ENCODE measurements at places on chromosomes 4 and X. TPM values are rescaled to one million over a fixed set of nuclear protein-coding genes. Genes with fewer than 3 reads are reported as not detected.

CXCL11 gene
- total RNA-seq = 0.49 TPM

- DNase-seq = no peak
These were observed 4.5 kb upstream of the ZNF330 start for GRCh38 chr4:141216002-141216761.

DNA sequence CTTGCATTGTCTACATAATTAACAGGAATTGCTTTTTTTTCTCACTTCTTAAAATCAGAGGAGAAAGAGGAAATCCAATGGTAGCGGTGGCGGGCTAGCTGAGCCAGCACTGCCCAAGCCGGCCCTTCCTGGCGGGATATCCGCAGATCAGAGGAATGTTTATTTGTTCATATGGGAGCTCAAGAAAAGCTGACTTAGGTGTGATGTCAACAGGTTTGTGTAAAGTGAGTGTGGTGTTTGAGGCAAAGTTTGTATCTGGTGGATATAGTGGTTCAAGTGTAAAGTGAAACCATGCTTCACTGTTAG is 466 bp upstream of the SLC39A8 start:
- no peak for DNase-seq

- no peak for DNase-seq
These were observed 79.0 kb downstream of the KLHL8 start for GRCh38 chr4:87141428-87141827.

DNA sequence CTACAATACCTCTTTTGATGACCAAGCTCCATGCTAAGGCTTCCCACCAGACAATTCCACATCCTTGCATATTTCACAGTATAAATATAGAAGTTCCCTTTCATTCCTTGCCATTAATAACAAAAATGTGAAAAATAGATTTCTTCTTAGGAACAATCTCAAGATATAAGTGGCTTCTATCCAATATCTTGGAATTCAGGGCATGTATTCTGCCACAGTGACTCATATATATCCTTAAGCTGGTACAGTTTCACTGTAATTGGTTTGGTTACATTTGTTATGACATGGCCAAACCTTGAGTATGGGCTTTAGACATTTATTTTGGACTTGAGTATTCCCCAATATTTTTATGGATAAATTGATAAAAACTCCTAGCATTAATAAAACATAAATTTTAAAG is 181.7 kb upstream of the DDX53 start:
- DNase-seq = no peak

DNA sequence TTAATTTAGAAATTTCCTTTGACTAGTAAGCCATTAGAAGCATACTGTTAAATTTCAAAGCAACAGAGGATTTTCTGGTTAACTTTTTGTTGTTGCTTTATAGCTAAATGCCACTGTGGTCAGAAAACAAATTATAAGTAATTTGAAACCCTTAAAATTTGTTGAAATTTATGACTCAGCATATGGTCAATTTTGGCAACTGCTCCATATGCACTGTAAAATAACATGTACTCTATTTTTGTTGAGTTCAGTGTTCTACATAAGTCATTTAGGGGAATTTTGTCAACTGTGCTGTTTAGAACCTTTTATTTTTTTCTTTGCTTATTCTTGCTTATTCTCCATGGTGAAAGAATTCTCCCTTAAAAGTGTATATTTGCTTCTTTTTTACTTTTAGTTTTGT is 28.6 kb downstream of the SCLT1 start:
- no peak for DNase-seq

- DNase-seq = no peak
These were observed 968 bp downstream of the GPRIN3 start for GRCh38 chr4:89306486-89307177.

GRCh38 chr4:36051634-36052033 is 192.7 kb downstream of the ARAP2 start:
- DNase-seq = no peak

GRCh38 chrX:129724754-129725153 is 14.0 kb upstream of the XPNPEP2 start:
- DNase-seq = no peak

- DNase-seq = no peak
These were observed 393.5 kb downstream of the GPM6A start for GRCh38 chr4:175418516-175418915.

DNA sequence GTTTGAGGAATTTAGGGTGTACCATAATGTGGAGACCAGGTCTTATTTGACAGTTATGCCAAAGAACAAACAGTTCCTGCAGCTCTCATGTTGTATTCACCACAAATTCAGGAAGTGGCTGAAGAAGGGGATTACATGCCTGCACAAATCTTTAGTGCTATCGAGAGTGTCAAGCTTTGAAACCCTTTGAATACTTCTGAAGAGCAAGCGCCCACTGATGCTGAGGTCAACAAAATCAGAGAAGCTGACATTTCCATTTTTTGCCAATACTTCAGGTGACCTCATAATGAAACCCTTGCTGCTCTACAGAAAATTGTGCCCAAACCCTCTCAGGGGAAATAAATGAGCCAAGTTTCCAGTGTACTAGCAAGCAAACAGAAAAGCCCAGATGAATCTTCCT is 28.4 kb downstream of the PAK3 start:
- no peak for DNase-seq

GC gene
- total RNA-seq = not detected

IL13RA1 gene
- total RNA-seq = 22.5 TPM

GRCh38 chr4:158597879-158598596 is 73.6 kb downstream of the C4orf46 start:
- DNase-seq = no peak

GRCh38 chr4:11232015-11232414 is 196.7 kb downstream of the HS3ST1 start:
- DNase-seq = no peak

CXXC4 gene
- total RNA-seq = 0.59 TPM

GRCh38 chr4:26319949-26320537 is 771 bp upstream of the RBPJ start:
- DNase-seq = peak; percentile 64

DNA sequence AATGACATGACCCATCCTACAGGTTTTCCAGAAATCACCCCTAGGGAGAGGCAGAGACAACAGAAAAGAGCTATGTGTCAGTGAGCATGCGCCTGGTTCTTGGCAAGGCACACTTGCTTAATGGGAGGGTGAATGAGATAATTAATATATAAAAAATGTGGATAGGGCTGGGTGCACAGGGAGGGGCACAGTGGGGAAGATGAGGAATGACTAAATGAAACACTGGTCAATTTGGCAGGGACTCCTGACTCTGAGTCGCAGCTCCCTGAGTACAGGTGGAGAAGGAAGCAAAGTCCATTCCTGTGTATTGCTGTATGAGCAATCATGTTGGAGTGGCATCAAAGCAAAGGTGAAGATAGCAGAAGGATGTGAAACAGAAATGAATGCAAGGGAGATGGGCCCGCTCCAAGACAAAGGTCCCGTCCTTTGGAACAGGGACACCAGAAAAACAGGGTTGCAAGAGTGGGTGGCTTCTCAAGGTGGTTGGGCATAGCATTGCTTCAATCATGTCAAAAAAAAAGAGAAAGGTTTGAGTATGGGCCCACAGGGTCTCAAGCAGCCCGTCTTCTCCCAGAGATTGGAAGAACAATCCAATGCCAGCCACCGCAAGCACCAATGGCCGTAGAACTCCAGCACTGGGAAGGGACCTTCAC is 278.4 kb upstream of the AGTR2 start:
- DNase-seq = no peak

Data from skin of body (tissue), 3 donors.